HEK293T (cell line): ENCODE measurements at places on chromosomes 2 and 18.

GRCh38 chr2:38692636-38693318, 26.9 kb downstream of the GALM start:
- DNase-seq: no peak

GRCh38 chr2:236156095-236156859, 11.9 kb downstream of the GBX2 start:
- no peak for DNase-seq

DNA sequence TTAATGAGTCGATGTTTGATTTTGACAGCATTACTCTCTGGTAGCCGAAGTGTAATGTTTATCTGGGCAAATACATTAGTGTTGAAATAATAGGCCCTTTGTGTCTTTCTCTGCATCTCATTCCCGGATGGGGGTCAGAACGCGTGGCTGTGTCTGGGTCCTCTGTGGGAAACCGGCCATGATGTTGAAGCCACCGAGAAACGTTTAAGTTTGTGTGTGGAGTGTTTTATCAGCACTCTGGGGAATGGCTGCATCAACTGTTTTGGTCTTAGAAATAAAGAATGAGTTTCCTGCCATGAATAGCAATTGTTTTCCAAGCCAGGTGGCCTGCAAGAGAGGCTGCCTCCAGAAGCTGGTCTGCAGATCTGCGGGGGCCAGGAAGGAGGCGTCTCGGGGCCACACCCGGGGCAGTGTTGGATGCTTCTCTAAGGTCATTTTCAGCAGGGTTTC, 69.7 kb downstream of the RNF144A start:
- DNase-seq: no peak

DNA sequence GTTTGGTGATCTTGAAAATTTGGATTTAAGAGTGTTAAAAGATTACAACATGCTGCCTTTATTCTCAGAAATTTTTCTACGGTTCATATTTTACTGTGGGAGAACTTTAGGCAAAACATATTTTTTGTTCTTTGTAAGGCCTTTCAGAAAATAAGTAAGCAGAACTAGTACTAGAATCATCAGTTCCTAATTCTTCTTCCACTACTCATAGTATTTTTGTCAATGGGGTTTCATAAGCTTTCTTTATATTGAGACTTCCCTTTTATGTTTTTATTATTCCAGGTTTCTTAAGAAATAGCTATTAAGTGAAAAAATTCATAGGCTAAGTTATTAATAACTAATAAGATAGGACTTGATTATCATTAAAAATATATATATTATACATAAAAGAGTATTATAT, 12.4 kb downstream of the UGGT1 start:
- no peak for DNase-seq

GRCh38 chr2:216516730-216517350, 18.2 kb downstream of the RPL37A start:
- peak; percentile 48 for DNase-seq

GRCh38 chr18:42005782-42006181, 50.7 kb downstream of the PIK3C3 start:
- no peak for DNase-seq

DNA sequence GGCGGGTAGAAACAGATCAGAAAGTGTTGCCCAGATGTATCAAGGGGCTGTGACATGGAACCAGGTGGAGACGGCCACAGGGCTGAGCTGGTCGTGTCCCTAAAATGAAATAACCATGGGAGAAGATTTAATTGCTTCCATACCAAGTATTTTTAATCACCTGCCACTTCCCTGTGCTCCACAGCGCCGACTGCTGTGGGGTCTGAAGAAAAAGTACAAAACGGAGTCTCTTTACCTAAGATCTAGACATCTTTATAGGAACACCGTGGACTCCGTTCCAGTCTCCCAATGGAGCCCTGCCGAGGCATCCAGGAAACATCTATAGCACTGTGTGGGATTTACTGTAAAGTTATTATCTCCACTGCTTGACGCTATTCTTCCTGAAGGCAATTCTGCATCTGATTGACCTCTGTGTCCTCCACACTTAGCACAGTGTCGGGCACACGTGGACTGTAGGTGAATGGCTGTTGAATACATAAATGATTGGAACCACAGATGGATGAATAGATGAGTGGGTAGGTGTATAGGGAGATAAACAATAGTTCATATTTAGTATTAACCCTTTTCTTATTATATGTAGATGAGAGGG, 21.6 kb upstream of the GYPC start:
- peak; percentile 47 for DNase-seq

- DNase-seq: no peak
These were observed 79.0 kb downstream of the HDAC4 start for GRCh38 chr2:239321596-239322415.

DNA sequence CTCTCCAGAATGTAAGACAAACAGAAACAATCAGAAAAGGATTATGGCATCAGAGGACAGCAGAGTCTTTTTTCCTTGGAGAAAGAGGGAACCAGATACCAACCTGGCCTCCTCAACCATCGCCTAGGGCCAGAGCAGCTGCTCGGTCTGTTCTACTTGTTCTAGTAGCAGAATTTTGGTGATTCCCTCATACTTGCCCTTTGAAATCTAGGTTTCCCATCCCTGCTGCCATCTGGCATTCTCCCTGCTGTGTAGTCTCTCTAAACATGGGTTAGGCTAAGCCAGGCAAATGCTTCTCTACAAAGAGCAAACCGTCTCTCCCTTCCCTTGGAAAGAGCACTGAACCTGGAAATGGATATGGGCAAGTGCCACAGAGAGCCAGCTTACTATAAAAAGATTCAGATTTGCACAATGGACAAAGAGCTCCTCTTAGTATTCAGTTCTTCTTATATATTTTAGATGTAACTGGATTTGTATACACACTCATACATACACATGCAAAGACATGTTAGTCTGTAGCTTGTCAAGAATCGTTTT, 208.6 kb upstream of the ST6GAL2 start:
- no peak for DNase-seq

- no peak for DNase-seq
These were observed at the start of gene SERPINB2 for GRCh38 chr18:63887424-63887823. Gene SERPINB2, plus strand, starts transcription at chr18:63887705. Its CDS starts 3,740 bp downstream, at chr18:63891445.

DNA sequence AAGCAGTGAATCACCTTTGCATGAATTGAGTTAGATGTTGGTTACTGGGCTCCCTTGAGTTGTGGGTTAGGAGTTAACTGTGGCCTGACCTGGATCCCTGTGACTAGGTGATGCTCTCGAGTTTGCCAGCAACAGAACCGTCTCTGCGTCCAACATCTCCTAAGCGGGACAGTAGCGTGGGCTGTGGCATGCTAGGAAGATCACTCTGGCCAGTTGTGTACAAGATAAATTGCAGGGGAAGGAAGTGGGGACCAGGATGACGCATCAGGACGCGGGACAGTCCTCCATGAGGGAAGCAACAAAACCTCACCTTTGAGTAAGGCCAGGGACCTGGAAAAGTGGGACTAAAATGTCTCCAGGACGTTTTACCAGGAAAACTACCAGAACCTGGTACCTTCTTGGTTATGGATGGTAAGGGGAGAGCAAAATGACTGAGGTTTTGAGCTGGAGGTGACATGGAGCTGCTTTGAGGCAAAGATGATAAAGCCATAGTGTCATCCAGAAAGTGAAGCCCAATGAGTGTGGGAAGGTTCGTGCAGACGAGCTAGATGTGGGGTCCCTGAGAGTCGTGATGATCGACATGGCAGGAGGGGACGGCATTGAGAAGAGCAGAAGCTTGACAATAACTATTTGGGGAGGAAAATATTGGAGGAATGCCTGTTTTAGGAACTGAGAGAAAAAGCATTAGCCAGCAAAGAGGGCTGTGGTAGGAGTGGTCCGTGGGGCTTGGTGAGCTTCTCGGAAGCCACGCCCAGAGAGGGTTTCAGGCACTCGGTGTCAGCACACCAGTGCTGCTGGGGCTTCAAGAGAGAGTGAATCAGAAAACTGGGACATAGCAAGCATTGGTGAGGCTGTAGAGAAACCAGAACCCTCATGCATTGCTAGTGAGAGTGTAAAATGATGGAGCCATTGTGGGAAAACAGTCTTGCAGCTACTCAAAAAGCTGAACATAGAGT, 95.1 kb downstream of the SMAD7 start:
- no peak for DNase-seq

DNA sequence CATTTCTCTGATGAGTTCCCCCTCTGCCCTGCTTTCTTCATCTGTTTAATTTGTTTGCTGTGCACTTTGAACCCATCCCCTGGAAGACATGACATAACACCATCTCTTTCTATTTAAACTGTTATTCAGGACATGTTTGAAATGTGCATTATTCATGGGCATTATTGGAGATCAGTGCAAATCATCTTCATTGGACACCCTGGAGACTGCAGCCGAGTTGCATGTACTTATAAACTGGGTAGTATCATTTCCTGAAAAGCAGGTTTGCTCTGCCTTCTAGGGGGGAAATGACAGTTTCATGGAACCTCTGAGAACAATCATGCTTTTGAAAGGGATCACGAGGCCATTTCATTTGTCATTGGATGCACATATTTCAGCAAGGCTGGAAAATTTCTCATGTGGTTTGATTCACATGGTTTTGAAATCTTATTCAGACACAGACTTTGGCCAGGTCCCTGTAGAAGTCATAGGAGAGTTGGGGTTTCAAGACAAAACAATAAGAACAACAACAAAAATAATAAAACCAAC, 462.8 kb upstream of the MEX3C start:
- no peak for DNase-seq

DNA sequence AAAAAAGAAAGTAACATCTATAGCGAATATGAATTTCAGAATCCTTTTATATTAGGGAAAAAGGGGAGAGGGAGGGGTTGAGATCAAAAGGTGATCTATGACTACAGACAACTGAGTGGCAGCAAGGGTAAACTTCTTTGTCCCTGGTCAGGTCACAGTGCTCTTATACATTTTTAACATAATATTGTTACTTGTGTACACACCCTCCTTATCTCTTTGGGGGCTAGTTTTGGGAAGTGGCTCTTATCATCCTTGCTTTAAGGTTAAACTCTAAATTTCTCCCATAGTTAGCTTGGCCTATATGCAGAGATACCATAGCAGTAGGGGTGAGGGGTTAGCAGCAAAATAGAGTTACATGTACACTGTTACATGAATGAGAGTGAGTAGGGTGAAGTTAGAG, 31.6 kb upstream of the ATG16L1 start:
- no peak for DNase-seq

GRCh38 chr2:96142217-96143113, 2.8 kb downstream of the DUSP2 start:
- no peak for DNase-seq

DNA sequence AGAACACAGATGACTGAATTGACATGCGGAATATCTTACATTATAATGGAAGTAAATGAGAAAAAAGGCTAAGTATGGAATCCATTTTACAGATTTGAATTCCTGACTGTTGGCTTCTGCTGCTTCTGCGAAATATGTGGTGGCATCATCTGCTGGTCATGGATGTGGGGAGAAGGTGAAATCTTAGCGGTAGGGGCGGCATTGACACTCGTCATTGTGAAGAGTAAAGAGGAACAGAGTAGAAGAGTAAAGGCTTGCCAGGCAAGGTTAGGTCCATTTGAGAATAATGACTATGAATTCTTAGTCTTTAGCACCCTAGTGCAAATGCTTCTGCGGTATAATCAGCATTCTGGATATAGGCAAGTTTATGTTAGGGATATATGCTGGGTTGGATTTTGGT, 32.4 kb downstream of the ACTR3 start:
- no peak for DNase-seq

DNA sequence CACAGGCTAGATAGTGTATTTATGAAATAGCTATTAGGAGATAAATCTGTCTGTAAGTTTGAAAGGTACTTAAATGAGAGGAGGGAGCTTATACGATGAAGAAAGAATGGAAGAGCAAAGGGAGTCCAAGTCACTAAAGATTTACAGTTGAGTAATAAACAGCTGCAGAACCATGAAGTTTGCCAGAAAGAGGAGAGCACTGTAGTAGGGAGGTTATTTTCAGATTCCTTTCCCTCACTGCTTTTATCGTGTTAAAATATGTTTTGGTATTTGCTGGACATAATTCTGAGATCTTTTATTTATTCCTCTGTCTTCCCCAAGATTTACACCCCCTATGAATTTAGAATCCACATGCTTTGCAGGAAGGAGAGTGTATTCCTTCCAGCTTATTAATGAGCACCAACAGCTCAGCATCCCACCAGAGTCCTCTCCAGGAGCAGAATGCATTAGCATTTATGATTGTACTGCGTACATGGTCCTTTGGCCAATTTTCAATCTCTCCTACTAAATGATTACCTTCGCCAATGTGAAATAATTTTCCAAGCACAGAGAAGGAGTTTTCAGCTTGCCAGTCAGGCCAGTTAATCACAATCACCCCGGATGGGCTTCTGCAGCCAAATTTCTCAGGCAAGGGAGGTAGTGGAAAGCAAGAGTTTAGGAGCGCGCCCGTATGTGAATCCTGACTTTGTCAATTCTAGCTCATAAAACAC, 297.0 kb downstream of the NBAS start:
- DNase-seq: no peak

DNA sequence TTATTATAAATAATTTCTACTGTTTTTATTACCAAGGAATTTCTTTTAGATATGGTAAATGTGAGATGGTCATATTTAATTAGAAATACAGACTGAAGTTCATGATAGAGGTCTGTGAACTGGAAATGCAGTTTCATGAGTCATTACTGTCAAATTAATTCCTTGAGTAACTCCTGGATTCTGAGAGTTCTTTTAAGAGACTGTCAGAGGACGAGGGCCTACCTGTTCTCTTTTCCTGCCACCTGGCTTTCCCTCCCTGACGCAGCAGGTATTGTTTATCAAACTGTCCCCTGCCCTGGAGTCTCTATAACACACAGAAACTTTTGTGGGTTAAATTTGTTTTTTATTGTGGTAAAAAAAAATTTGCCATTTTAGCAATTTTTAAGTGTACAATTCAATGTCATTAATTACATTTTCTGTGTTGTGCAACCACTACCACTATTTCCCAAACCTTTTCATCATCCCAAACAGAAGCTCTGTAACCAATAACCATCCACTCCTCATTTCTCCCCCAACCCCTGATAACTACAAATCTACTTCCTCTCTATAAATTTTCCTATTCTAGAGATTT, 142.6 kb downstream of the DIS3L2 start:
- no peak for DNase-seq

DNA sequence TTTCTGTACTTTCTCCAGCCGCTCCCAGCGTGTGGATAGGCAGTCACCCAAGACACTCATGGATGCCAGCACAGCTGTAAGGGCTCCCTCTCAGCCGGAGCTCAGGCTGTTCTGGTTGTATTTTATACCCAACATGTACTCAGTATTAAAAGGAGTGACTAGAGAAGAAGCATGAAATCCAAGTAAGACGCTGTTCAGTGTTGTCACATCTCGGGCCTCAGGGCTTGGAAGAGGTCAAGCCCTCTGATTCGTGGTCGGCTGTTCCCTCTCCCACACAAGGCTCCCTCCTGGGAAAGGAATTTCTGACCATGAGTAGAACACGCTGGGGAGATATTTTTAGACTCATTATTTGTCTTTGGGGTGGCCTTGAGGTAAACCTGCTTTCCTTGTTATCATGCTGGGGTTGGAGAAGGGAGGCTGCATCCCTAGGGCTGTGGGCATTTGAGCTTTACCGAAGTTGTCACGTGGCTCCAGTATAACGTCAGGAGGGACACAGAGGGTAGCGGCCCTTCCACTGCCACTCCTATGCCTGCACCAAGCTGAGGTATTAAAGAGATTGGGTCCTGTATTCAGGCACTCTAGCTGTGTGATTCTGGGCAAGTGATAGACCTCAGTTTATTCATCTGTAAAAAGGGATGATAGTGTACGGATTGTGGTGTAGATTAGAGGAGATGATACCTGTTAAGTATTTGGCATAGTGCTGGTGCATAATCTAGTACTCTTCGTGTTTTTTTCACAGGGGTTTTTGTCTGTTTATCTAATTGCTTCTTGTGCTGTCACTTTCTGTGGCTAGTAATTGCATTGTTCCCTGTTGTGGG, 34.1 kb downstream of the HK2 start:
- no peak for DNase-seq
